Muscle of leg (tissue), 16 donors: ENCODE measurements at places on chromosomes 3 and 15. TPM values are rescaled to one million over a fixed set of nuclear protein-coding genes. Genes with fewer than 3 reads are reported as not detected.

DNA sequence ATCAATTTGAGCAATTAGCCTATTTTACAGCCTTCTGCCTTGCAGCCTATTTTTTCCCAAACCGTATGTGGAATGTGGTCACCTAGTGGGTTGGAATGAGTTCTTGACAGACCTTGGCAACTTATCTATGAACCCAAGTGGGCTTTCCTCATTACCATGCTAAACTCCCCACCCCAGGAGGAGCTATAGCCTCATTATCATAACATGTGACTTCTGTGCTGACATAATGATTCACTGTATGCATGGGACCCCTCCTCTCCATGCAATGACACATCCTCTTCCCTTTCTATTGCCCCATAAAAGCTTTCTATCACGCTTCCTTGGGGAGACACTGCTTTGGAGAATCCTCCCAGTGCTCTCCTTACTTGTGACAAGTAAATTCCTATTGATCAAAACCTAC lies 83.5 kb upstream of the FHIT start:
- no peak for DNase-seq

- no peak for DNase-seq
These were observed 79.0 kb upstream of the DCLK3 start for GRCh38 chr3:36843065-36844051.

DNA sequence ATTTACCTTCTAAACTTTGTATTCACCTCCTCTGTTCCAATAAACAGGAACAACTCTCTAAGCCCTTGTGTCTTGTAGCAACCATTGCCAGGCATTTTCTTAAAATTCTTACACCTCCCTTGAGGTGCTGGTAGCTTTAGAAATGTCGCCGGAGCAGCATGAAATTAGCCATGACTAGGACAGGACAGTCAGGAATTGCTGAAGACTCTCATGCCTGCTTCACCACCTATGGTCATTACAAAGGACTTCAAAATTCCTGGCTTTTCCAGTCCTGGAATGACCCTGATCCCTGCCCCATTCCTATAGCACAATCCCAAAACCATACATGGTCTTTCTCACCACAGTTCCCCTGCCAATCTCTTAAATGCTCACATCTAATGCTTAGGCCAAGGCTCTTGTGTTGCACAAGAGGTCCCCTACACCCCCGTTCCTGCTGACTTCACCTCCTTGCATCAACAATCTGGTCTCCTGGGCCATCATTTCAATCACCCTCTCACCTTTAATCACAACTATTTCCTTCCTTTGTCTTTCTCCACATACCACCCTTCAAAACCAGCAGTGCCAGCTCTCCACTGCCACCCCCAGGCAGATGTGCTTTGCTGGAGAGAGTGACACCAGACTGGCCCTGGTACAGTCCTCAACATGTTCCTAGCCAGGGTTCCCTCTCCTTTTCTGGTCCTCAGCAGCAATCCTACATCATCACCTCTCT lies 113.2 kb upstream of the TJP1 start:
- no peak for DNase-seq

The GOLGA6D gene
- total RNA-seq: 0.09 TPM
